ENCODE measurements at places on chromosomes 11 and 22.

- DNase-seq: no peak
Observed at GRCh38 chr11:97622795-97623194, 1233.0 kb downstream of the JRKL start.

GRCh38 chr11:7576726-7577290 is 63.0 kb downstream of the PPFIBP2 start:
- no peak for DNase-seq

DNA sequence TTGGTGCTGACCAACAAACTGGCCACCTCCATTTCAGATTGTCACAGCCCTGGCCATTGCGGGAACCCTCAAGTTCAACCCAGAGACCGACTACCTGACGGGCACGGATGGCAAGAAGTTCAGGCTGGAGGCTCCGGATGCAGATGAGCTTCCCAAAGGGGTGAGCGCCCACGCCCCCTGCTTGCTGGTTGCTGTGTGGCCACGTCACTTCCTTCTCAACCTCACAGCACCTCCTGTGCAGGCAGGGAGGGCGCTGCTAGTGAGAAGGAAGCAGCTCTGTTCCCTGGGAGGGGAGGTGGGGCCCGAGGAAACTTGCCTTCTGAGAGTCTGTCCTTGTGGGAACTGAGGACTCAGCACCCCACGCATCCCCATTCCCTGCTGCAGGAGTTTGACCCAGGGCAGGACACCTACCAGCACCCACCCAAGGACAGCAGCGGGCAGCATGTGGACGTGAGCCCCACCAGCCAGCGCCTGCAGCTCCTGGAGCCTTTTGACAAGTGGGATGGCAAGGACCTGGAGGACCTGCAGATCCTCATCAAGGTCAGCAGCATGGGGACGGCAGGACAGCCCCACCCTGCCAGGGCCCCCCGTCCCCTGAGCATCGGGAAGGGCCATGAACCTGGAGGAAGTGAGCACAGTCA is 19.3 kb downstream of the POLR3H start:
- peak; percentile 50 for DNase-seq

DNA sequence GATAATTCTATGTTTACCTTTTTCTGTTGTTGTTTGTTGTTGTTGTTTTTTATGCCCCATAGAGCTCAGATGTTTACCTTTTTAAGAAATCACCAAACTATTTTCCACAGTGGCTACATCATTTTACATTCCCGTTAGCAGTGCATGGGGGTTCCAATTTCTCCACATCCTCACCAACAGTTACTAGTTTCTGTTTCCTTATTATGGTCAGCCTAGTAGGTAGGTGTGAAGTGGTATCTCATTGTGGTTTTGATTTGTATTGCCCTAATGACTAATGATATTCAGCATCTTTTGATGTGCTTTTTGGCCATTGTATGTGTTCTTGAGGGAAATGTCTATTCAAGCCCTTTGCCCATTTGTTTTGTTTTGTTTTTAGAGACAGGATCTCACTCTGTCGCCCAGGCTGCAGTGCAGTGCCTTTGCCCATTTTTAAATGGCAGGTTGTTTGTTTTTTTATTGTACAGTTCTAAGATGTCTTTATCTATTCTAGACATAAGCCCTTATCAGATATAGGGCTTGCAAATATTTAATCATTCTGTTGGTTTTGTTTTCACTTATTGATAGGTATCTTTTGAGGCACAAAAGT is 27.5 kb downstream of the CHEK2 start:
- peak; percentile 56 for DNase-seq

GRCh38 chr11:107711861-107712755 is at the start of gene SLN:
SLN (minus strand) TSS chr11:107712056.
- no peak for DNase-seq

DNA sequence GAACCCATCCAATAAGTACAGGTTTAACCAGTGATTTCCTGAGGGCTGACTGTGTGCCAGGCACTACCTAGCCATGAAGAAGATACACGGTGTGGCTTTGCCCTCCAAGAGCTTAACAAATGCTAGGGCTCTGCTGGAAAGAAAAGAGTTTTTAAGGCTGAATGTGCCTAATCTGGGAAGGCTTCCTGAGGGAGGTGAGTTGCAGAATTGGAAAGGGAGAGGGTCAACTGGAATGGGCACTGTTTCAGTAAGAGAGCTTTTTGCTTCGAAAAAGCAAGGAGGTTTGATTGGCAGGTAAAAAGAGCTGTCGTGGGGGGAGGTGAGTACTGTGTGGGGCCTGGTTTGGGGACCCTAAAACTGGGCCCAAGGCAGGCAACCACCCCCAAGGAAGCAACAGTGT is 2.7 kb downstream of the FAM83F start:
- DNase-seq: no peak

- DNase-seq: no peak
Observed at GRCh38 chr22:38127869-38128268, 17.4 kb upstream of the BAIAP2L2 start.

DNA sequence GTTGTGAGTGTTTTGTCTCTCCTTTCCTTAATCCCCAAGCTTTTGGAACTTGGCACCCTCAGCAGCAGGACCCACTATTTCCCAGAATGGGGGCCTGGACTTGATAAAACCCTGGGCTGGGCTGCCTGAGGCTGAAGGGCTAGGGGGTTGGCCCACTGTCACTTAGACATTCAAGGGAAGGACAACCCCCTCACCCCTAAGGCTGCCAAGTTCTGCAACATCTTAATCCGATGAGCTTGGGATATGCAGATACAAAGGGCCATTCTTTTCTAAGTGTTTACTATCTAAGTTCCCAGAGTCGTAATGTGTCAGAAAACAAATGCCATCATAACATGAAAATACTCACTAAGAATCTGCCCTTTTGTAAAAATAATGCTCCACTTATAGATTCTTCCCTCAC is 42.9 kb downstream of the IRAG1 start:
- no peak for DNase-seq

- peak; percentile 94 for DNase-seq
Observed at GRCh38 chr22:36331306-36331911, 56.4 kb downstream of the MYH9 start.

DNA sequence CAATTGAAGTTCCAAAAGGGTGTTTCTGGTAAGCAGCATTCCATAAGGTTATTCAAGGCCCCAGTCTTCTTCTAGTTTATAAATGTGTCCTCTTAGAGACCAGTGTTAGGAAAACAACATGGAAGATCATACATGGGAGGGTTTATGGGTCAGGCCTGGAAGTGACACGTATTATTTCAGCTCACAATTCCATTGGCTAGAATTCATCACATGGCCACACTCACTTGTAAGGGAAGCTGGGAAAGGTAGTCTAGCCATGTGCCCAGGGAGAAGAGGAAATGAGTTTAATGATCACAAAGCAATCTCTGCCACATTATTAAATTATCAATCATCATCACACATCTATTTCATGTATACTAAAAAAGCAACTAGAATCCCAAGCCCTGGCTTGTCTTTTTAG is 181.7 kb upstream of the TBCEL start:
- no peak for DNase-seq

DNA sequence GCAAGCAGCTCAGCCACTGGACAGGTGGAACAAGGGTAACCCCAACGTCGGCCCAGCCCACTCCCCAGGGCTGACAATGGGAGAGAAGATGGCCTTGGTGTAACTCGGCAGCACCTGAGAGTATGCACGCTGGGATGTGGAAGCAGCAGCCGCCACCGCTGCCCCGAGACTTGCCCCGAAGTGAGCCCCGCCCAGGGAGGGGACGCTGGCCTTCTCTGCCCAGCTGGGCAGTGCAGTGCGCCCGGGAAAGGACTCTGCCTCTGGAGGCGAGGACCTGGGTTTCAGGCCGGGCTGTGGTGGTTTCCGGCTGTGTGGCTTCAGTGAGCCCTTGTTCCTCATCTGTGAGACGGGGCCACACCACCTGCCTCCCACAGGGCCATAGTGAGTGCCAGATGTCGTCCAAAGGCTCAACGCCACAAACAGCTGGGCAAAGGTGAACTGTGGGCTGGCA is 8.6 kb upstream of the POLDIP3 start:
- no peak for DNase-seq

DNA sequence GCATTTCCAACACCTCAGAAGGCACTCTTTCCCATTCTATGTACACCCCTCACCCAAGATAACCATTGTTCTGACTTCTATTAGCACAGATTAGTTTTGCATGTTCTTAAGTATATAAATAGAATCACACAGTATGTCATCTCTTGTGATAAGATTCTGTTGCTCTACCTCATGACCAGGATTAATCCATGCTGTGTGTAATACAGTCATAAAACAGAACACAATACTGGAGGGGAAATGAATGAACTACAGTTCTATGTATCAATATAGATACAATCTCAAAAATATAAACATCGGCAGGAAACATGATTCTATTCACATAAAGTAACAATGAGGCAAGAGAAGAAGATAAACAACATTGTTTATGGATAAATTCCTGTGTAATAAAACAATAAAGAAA is 151.5 kb downstream of the ATG16L2 start:
- no peak for DNase-seq

DNA sequence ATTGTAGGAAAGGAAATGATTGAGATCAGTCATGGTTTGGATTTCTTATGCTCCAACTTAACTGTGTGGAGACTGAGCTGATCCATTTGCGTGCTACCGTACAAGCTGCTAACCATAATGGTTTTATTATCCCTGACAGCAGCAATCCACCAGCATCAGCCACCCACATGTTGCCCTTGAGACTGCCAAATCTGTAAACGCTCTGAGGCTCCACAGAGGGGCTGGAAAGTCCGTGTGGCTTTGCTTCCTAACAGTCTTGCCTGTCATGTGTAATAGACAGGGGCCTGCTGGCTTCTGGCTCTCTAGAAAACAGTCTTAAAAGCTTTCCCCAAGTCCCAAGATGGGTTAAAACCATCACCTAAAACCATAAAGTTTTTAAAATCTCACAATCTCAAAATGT is 30.1 kb downstream of the ATG16L2 start:
- no peak for DNase-seq

DNA sequence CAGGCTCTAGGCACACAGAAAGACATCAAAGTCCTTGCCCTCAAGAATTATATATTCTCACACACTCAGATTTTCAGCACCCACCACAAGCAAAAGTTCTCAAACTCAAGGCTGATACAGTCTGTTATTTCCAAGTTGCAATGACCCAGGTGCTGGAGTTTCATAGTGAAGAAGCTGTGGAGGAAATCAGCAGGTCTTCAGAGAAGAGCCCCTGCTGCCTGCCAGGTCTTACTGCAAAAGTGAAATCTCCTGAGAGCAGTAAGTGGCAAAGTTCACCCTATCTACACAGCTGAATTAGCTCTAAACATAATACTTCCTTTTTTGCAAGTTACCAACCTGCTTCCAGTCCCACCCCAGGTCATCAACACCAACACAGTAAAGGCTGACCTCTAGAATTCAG is 64.6 kb downstream of the RPL27A start:
- DNase-seq: no peak

DNA sequence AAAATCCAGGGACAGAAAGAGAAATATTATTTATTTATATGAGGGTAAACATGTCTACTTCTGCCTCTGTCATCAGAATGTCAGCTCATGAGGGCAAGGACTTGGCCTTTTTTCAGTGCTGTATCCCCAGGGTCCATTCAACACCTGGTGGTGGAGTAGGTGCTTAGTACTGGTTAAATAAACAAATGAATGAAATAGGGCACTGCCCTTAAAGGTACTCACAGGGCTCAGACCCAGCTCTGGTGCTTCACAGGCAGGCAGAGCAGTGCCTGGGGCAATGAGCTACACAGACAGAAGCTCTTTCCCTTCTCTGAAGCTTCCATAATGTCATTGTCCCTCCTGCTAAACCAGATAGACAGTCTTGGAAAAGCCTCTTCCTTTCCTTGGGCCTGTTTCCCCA is 30.9 kb downstream of the P4HA3 start:
- no peak for DNase-seq
